CD14-positive monocyte (primary cell): ENCODE measurements at places on chromosomes 12 and 14.

DNA sequence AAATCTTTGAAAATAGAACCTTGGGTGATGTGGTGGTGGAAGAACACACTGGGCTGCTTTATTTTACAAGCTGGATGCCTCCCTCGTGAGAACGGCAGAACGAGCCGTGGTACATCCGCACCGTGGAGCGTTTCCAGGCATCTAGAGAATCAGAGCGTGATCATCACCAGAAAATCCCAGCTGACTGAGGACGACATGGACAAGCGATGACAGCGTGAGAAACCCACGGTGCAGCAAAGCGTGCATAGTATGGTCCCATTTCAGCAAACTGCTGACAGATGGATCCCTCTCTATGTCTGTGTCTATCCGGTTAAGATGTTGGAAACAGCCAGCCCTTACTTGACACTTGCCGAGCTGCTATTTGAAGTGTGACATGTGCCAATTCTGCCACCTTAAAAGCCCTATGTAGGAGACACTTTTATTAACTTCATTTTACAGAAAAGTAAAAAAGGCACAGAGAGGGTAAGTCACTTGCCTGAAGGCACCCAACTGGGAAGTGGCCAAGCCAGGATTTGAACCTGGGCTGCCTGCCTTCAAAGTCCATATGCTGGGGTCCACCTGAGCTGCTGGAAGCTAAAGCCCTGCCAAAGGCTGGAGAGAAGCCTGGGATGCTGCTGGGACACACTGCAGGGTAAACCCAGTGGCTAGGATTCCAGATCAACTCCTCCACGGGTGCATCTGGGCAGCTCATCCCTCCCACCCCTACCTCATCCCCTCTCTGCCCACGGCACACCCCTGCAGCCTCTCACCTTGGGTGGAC, 14.9 kb downstream of the SCARB1 start:
- no peak for DNase-seq

DNA sequence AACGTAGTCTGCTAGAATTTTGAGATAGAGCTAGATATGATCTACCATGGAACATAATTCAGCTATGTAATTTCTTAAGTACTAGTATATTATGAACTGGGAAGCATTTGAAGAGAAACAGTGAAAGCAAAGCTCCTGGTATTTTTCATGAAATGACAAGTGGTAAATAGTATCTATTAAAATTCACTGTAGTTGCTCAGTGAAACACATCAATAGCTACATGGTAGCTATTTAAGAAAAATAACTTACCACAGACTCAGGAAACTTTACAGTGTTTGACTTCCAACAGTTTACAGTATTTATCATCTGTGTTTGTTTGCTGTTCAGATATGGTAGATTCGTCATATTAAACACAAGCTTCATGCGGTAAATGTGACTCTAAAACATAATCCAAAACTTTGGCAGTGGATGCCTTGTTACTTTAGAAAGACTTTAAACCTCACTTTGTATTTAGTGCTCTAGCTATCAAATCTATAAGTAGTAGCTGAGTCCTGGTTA, 25.2 kb downstream of the WNK1 start:
- no peak for DNase-seq

- DNase-seq, result no peak
Measured at GRCh38 chr12:53219292-53219955, 12.4 kb upstream of the ITGB7 start.

DNA sequence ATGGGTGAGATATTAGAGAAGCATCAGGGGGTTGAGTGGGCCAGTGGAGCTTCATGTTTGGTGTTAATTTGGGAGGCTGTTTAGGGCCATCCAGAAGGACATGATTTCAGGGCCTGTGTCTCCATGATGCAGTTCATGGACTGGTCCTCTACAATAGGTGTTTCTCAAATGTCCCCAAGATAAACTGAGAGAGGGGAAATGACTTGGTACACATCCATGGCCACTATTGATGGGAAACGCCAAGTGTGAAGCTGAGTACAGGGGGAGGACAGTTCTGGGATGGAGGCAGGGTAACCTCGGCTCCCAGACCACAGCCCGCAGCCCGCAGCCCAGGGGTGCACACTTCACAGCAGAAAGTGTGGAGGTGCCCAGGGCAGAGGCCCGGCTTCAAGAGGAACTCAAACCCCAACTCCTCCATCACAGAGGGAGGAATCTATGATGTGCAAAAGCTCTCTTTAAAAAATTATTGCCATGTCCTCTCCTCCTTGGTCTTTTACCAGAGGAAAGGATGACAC, 33.3 kb downstream of the CACNA2D4 start:
- no peak for DNase-seq
